Panc1 (cell line): ENCODE measurements at places on chromosomes 7 and 10. TPM values are rescaled to one million over a fixed set of nuclear protein-coding genes. Genes with fewer than 3 reads are reported as not detected.

DNA sequence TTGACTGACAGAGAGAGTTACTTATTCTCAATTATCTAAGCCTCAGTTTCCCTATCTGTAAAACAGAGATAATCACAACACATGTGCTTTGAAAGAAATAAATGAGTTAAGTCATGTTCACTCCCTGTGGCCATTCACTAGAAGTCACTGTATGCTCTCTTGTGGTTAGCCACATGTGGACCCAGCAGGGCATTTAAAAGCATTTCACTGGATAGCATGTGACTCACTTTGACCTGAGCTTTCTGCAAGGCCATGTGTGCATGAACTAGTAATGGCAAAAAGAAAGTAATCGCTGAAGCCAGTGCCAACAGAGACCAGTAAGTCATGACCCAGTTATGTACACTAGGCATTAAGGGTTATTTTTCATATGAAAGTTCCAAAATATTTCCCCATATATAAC, 557.0 kb upstream of the IGFBP3 start:
- H3K27ac ChIP-seq: no peak overlapping the region
- no peaks in the 10 kb centered on the region for H3K27me3 ChIP-seq
- no peaks in the 10 kb centered on the region for H3K4me1 ChIP-seq
- H3K4me3 ChIP-seq: no peak overlapping the region

- H3K4me3 ChIP-seq: no peak overlapping the region
- H3K27ac ChIP-seq: no peak overlapping the region
- H3K4me1 ChIP-seq: no peaks in the 10 kb centered on the region
- H3K27me3 ChIP-seq: no peaks in the 10 kb centered on the region
- DNase-seq: no peak
Observed at GRCh38 chr7:72077786-72078185, 334.4 kb downstream of the CALN1 start.

NPM3 gene
- total RNA-seq: 109 TPM

- H3K27me3 ChIP-seq: no peaks in the 10 kb centered on the region
- H3K27ac ChIP-seq: 0 out of 2 replicates have a peak overlapping the region, but pooled peaks have one; percentile 34
- H3K36me3 ChIP-seq: no peaks in the 10 kb centered on the region
- no peak for DNase-seq
- H3K4me3 ChIP-seq: no peak overlapping the region
Observed at GRCh38 chr10:17153321-17153720, 23.7 kb upstream of the CUBN start.

TRIM8 gene
- total RNA-seq: 54.4 TPM

RNLS gene
- 11.4 TPM for total RNA-seq

DNA sequence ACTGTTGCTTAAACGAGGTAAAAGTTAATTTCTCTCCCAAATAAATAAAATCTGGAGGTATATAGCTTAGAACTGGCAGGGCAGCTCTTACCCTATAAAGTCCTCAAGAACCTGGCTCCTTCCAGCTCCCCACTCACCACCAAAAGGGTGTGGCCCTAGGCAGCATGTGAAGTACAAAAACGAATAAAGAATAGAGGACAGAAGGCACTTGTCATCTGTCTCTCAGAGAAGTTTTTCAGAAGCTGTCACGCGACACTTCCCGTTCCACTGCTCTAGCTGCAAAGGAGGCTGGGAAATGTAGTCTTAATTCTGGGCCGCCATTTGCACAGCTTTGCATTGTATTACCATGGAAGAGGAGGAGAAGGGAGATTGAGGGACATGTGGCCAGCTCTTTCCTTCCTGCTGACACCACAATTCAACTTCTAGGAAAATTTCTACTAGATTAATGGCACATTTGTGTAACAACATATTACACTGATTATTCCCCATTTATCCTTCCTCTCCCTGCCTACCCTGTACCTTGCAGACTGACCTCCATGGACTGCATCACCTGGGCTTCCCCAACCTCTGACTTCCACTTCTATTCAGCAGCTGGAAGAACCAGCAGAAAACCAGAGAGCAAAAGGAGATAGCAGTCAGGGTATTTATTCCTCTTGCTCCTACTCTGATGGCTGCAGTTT, 62.2 kb downstream of the CCDC71L start:
- no peaks in the 10 kb centered on the region for H3K36me3 ChIP-seq
- no peaks in the 10 kb centered on the region for H3K27me3 ChIP-seq
- peak; percentile 30 for DNase-seq
- no peak overlapping the region for H3K27ac ChIP-seq
- H3K4me1 ChIP-seq: no peaks in the 10 kb centered on the region
- peak overlapping the region; percentile 45 for H3K4me3 ChIP-seq

- H3K4me3 ChIP-seq: no peak overlapping the region
- no peaks in the 10 kb centered on the region for H3K27me3 ChIP-seq
- H3K36me3 ChIP-seq: no peaks in the 10 kb centered on the region
Observed at GRCh38 chr7:28068811-28069216, 111.8 kb downstream of the JAZF1 start.

GRCh38 chr7:50699143-50699542, 83.6 kb downstream of the GRB10 start:
- no peak overlapping the region for H3K27ac ChIP-seq
- no peak for DNase-seq
- no peaks in the 10 kb centered on the region for H3K27me3 ChIP-seq
- no peaks in the 10 kb centered on the region for H3K36me3 ChIP-seq
- no peak overlapping the region for H3K4me3 ChIP-seq

GHRHR gene
- total RNA-seq: not detected

- peaks cover 11% of the 10 kb centered on the region for H3K4me1 ChIP-seq
- peak overlapping the region; percentile 67 for H3K4me3 ChIP-seq
- no peak for DNase-seq
- no peak overlapping the region; the same call in 1 of the 2 replicates for H3K27ac ChIP-seq
- H3K36me3 ChIP-seq: peaks cover 5% of the 10 kb centered on the region; the same call in 1 of the 2 replicates
- no peaks in the 10 kb centered on the region for H3K27me3 ChIP-seq
Observed at GRCh38 chr10:102241032-102241443, 274 bp downstream of the PITX3 start.

ABI1 gene
- 35.2 TPM for total RNA-seq

PLCE1 gene
- total RNA-seq: 39.7 TPM

GRCh38 chr7:101614098-101614938, 14.8 kb downstream of the MYL10 start:
- DNase-seq: no peak
- no peaks in the 10 kb centered on the region for H3K27me3 ChIP-seq
- H3K4me1 ChIP-seq: peaks cover 4% of the 10 kb centered on the region; the same call in 1 of the 2 replicates
- H3K27ac ChIP-seq: no peak overlapping the region

DNA sequence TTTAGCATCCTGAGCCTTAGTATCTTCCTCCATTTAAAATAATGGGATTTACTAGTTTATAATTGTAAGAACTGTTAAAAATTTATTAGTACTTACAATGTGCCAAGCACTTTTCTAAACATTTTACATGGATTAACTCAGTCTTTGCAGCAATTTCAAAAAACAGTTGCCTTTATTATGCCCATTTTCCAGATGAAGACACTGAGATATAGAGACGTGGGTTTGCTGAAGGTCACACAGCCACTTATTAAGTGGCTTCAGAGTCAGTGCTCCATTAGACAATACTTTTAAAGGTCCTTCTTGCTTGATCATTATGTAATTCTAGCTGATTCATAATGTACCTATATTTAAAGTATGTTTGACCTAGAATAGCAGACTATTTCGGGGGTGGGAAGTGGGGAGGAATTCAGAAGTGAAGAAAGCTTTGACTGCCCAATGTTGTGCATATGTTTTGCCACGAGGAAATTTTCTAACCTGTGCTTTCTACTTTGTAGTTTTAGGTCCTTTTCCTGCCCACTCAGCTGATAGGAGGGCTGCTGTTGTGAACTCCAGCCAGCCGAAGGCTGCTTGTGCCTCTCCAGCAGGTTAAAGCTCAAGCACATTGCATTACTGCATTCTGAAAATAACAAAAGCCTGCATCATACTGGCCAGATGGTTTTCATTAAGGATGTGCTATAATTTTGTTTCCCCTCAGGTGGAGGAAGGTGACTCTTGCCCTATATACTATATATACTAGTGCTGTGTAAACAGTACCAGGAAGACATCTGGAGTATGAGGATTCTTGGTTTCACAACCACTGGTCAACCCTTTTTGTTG, 4.3 kb downstream of the PLEKHA8 start:
- no peaks in the 10 kb centered on the region for H3K27me3 ChIP-seq
- H3K4me1 ChIP-seq: peaks cover 31% of the 10 kb centered on the region
- H3K36me3 ChIP-seq: no peaks in the 10 kb centered on the region

BTBD16 gene
- total RNA-seq: 0.82 TPM

- no peaks in the 10 kb centered on the region for H3K36me3 ChIP-seq
- no peaks in the 10 kb centered on the region for H3K4me1 ChIP-seq
- H3K4me3 ChIP-seq: no peak overlapping the region
- H3K27me3 ChIP-seq: no peaks in the 10 kb centered on the region
Observed at GRCh38 chr10:34031400-34031799, 696.9 kb upstream of the NRP1 start.

- H3K4me3 ChIP-seq: no peak overlapping the region
- no peaks in the 10 kb centered on the region for H3K4me1 ChIP-seq
- no peak overlapping the region for H3K27ac ChIP-seq
- no peaks in the 10 kb centered on the region; the same call in 1 of the 2 replicates for H3K36me3 ChIP-seq
Observed at GRCh38 chr10:23136462-23136861, 41.1 kb downstream of the MSRB2 start.

- H3K27me3 ChIP-seq: no peaks in the 10 kb centered on the region
- H3K4me1 ChIP-seq: no peaks in the 10 kb centered on the region; the same call in 1 of the 2 replicates
- DNase-seq: no peak
- no peak overlapping the region for H3K27ac ChIP-seq
Observed at GRCh38 chr7:77439572-77439971, 23.4 kb upstream of the GSAP start.

IGF2BP3 gene
- total RNA-seq: 80.2 TPM

LIPK gene
- total RNA-seq: not detected

GRCh38 chr7:79403879-79404278, 49.6 kb downstream of the MAGI2 start:
- H3K27ac ChIP-seq: no peak overlapping the region
- no peaks in the 10 kb centered on the region for H3K36me3 ChIP-seq
- no peaks in the 10 kb centered on the region for H3K27me3 ChIP-seq
- no peak for DNase-seq

DNA sequence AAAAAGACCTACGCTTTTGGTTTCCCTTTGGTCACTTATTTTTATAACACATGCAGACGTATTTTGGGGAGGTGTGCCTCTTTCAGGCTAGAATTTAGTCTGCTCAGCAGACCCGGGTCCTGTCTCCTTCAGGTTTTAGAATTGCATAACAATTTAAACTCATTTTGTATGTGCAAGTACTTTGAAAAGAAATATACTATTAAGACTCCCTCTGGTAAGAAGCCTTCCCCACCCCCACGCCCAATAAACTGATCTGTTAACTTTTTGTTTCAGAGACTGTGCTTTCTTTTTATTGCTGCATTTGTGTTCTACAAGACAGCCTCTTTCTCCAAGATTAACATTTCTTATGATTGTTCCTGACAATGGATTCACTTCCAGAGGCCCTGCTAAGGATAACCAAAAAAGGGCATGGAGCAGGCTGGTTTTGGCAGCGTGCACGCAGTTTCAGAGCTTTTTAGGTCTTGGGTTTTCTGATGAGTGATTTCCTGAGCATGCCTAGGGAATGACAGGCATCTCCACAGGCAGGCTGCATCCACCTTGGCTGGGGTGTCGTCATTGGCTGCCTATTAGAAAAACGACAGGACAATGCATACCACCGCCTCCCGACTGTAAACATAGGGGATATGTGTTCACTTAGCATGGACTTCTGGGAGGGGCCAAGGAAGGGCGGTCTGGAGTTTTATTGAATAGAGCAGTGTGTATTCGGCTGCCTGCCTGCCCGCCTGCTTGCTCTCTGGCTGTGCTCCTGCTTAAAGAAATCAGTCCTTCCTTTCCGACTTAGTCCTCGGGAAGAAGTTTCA, at the start of gene CALD1:
CALD1 (plus strand) TSS at position 694 of the 800 bp plus-strand sequence. CDS start 88,100 bp downstream, outside the sequence.
- H3K27ac ChIP-seq: no peak within 1 kb of the TSS
- no peaks in the 10 kb centered on the region for H3K4me1 ChIP-seq
- H3K27me3 ChIP-seq: peaks cover 9% of the 10 kb centered on the region

GRCh38 chr7:55878691-55879090, 8.6 kb upstream of the ZNF713 start:
- H3K36me3 ChIP-seq: no peaks in the 10 kb centered on the region
- no peaks in the 10 kb centered on the region for H3K4me1 ChIP-seq
- H3K27me3 ChIP-seq: no peaks in the 10 kb centered on the region
- no peak for DNase-seq
- no peak overlapping the region for H3K27ac ChIP-seq

DNA sequence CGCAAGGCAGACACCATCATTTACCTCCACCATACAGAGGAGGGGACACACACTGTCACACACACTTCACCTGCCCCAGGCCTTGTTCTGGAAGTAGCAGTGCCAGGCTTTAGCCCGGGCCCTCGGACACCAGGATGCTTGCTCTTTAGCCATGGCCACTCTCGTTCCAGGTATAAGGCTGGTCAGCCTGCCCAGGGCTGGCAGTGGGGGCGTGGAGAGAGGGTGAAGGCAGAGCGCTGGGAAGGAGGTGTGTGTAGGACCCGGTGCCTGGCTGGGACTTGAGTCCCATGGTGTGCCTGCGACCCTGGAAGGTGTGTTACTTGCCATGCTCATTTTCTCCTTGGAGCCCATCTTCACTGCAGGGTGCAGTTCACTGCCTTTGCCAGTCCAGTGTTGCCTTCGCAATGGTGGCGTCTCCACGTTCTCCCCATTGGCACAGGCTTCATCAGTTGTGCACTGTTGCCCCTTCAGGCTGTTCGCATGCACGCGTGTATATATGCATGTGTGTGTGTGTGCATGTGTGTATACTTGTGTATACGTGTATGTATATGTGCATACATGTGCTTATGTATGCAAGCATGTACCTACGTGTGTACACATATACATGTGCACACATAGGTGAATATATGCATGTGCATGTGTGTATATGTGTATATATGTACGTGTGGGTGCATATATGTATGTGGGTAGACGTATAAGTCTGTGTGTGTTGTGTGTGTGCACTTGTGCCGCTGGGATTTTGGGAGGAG, 153.4 kb downstream of the CAMK1D start:
- no peaks in the 10 kb centered on the region for H3K4me1 ChIP-seq
- H3K27ac ChIP-seq: no peak overlapping the region
- H3K36me3 ChIP-seq: no peaks in the 10 kb centered on the region
- H3K4me3 ChIP-seq: no peak overlapping the region
- DNase-seq: no peak
- H3K27me3 ChIP-seq: no peaks in the 10 kb centered on the region

GRCh38 chr7:71137479-71137878, 5.5 kb downstream of the GALNT17 start:
- H3K27ac ChIP-seq: no peak overlapping the region
- H3K4me1 ChIP-seq: no peaks in the 10 kb centered on the region
- DNase-seq: no peak
- no peaks in the 10 kb centered on the region for H3K27me3 ChIP-seq
- H3K36me3 ChIP-seq: no peaks in the 10 kb centered on the region

- H3K27ac ChIP-seq: peak overlapping the region; percentile 5; the same call in 1 of the 2 replicates
- H3K27me3 ChIP-seq: no peaks in the 10 kb centered on the region
- H3K4me3 ChIP-seq: no peak overlapping the region
- no peak for DNase-seq
- no peaks in the 10 kb centered on the region for H3K4me1 ChIP-seq
Observed at GRCh38 chr7:3722396-3722922, 421.4 kb downstream of the SDK1 start.

TRIM50 gene
- not detected for total RNA-seq

DNA sequence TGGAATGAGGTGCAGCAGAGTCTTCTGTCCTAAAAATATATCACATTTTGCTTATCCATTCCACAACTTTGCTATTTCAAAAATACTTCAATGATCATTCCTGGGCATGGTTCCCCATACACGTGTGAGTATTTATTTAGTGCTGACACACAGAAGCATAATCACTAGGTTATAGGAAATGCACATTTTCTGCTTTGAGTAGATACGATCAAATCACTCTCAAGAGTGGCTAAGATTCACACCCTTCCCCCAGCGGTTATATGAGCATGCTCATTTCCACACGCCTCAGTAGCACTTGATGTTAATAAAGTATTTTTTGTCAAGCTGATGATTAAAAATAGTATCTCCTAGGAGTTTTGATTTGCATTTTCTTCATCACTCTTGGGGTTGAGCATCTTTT, 93.5 kb upstream of the LRRC4 start:
- H3K4me3 ChIP-seq: no peak overlapping the region
- peaks cover 32% of the 10 kb centered on the region for H3K27me3 ChIP-seq
- no peaks in the 10 kb centered on the region for H3K4me1 ChIP-seq
- no peak for DNase-seq
- no peak overlapping the region for H3K27ac ChIP-seq
- H3K36me3 ChIP-seq: no peaks in the 10 kb centered on the region
